ENCODE measurements at places on chromosomes 7 and 10.

GRCh38 chr7:155311826-155312537 lies 14.3 kb downstream of the INSIG1 start:
- DNase-seq, result no peak

DNA sequence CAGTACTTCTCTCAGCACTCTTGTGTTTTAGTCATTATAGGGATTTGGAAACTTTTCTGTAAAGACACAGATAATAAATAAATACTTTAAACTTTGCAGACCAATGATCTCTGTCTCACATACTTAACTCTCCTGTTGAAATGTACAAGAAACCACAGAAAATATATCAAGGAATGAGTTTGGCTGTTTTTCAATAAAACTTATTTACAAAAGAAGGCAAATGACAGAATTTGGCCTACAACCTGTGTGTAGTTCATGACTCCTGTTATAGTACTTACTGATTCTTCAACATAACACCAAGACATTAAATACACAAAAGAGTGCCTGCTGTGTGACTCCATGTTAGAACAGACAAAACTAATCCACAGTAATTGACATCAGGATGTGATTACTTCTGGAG lies 510.0 kb upstream of the PHF14 start:
- DNase-seq, result no peak

- DNase-seq, result no peak
These were observed 24.9 kb downstream of the PPP2R2D start for GRCh38 chr10:131925716-131926115.

DNA sequence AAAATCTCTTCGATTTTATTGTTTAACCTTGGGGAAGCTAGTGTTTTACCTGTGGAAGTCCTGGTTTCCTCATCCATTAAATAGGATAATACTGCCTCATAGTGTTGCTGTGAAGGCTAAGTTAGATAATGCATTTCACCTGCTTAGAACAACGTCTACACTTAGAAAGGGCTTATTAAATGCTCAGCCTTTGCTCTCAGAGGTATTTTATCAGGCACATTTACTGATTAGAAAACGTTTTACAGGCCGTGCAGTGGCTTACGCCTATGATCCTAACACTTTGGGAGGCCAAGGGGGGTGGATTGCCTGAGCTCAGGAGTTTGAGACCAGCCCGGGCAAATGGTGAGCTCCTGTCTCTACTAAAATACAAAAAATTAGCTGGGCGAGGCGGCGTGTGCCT lies 144.4 kb downstream of the INSYN2A start:
- no peak for DNase-seq

DNA sequence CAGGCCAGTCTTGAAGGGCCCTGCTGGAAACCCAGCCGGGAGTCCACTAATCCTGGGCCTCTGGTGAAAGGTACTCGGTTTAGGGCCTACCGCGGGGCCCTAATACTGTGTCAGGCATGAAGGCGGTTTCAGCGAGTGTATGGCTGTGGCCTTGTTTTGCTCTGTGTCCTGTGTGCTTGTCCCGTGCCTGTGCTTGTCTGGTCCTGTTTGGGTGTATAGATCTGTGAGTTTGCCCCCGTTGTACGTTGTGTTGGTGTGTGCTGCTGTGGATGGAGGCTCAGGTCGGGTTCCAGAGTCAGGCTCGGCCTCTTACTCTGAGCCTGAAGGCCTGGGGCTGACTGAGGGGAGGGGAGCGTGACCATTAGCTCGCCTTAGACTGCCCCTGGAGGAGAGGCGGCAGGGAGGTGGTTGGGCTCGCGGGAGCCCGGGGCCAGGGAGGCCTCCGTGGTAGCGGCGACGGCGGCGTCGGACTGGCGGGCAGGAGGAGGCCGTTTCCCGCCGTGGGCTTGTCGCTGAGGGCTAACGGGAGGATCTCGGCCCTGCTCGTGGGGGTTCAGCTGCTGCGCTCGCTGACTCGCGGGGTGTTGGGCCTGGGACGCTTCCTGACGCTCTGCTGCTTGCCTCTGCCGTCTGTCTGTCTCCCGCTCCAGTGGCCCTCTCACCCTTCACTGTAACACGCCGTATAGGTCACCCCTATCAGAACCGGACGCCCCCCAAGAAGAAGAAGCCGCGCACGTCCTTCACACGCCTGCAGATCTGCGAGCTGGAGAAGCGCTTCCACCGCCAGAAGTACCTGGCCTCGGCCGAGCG lies 2.6 kb downstream of the TLX1 start:
- no peak for DNase-seq

DNA sequence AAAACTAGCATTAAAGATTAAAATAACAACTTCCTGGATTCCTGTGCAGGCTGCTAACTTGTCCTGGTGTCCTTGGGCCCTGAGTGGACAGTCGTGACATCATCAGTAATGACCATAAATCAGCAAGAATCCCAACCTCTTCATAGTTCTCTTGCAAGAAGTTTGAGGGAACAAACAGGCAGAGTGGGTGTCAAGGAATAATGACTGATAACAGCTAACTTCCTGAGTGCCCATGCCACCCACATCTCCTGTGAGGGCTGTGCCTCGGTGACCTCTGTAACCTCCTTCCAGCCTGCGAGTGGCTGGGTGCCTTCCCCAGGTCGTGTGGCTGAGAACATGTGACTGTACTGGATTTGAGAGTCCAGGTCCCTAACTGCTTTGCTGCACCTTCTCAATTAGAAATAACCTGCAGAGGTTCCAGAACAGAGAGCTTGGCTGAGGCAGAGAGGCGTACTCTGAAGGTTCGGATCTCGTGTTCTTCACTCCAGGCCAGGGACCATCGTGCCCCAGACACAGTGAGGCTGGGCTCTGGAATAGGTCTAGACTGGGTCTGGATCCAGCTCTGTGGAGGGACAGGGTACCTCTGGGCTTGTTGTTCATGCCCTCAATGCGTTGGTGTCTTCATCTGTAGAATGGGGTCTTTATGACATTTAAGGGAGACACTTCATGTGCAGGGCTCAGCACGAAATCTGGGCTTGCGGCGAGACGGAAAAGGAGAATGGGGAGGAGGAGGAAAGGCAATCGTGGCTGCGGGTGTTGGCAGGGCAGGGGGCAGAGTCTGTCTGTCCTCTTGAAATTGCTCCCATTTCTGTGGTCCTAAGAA lies 313.1 kb upstream of the ZNF32 start:
- no peak for DNase-seq

- peak; percentile 1 for DNase-seq
These were observed 705.5 kb downstream of the AUTS2 start for GRCh38 chr7:70303780-70304179.

DNA sequence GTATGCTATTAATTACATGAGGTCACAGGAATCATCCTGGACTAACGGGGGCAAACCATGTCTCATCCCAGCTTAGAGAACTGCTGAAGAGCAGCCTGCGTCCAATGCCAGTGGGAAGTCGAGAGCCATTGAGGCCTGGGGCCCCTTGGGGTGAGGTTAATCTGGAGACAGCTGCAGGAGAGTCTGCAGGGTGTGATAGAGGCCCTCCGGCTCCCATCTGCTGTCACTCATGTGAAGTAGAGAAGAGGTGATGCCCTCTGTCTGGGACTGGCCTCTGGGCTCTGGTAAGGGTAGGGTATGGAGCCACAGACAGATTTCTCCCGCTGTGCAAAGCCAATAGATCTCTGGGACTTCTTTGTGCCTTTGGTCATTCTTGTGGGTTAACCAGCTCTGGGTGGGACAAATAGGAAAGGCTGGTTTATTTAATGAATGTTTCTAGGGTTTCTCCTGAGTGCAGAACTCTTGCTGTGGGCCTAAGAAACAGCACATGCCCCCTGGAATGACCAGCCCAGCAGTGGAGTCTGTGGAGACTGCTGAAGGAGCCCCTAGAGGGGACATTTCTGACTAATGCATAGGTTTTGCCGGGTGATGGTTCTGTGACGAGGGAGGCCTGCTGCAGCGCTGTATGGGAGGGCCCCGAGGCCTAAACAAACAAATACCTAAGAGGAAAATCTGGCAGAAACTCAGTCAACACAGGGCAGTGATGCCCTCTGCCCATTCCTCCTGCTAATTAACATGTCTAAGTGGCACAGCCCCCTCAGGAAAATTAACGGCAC lies 34.5 kb downstream of the CRHR2 start:
- DNase-seq, result no peak

DNA sequence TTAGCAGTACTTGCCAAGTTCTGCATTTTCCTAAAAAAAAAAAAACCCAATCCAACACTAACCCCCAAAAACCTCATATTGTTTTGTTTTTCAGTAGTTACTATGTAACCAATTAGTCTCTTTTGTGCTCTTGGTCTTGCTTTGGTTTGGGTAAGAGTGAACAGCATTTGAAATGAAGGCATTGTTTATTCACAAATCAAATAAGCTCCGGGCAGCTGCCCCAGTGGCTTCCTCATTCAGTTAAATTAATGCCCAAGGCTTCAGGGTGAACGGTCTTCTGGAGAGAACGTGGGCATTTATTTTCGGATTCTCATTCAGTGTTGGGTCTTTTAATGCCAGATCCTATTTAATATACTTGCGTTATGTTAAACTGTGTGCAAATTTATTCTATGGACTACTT lies 108.7 kb downstream of the GFRA1 start:
- DNase-seq, result no peak

DNA sequence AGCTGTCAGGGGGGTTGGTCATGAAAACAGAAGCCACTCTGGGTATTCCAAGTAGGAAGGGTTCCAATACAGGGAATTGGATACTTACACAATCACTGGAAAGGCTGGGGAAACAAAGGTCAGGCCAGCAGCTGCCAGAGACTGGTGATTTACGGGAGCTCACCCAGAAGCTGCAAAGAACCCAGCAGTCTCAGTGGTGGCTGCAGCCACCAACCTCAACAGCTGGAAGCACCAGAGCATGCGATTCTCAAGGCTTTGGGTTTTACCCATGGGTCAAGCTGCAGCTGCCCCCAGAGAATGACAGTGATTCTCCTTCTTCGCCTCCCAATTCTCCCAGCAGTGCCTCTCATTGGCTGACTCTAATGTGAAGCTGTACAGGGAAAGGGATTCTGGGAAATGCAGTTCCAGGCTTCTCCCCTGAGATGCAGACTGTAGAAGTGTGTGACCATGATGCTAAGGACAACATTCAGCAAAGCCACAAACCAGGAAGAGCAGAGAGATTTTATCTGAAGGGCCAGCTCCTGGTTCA lies 107.2 kb upstream of the TCF7L2 start:
- DNase-seq, result no peak
